Stimulated activated CD4-positive, alpha-beta T cell treated with anti-CD3 and anti-CD28 coated beads, Interleukin-1b, Interleukin-23, amount 100 ng/mL, for 1 hour (primary cell): ENCODE measurements at places on chromosomes 3 and 15.
A peak's percentile ranks its signal among the peaks of the same experiment; 100 is the strongest.

DNA sequence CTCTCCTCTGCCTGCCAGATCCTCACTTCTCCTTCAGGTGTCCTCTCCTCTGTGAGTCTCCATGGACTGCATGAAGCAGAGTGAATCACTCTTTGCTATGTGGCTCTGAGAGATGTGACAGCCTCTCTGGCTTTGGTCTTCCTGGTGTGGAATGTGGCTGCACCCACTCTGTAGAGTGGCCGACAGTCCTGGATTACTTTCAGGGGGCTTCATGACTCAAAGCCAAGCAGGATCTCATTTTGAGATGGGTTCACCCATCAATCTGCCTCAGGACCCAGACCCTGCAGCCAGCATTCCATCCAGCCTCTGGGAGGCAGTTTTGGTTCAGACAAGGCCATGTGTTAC, 221.9 kb upstream of the LYSMD4 start:
- no peak for DNase-seq

- peak; percentile 7 for DNase-seq
Observed at GRCh38 chr3:112357930-112358780, 25.2 kb downstream of the CD200 start.

DNA sequence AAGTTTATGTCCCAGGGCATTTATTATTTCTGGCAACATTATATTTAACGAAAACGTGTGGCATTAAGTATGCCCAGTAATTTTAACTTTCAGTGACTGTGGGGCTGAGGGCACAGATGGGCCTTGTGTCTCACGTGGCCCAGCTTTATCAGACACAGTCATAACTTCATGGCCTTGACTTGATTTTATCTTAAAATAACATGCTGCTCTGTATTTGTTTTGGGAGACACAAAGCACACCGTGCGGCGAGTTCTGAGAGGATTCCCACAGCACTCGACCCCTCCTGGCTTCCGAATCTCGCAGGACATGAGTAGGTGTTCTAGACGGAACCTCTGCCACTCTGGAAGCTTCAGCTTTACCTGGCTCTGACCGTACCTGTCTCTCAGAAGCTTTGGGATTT, 180.8 kb downstream of the ADAMTS17 start:
- no peak for DNase-seq

GRCh38 chr3:170179432-170179831, 2.1 kb downstream of the PHC3 start:
- DNase-seq = no peak

GRCh38 chr15:78083687-78084448, 6.4 kb upstream of the TBC1D2B start:
- no peak for DNase-seq

DNA sequence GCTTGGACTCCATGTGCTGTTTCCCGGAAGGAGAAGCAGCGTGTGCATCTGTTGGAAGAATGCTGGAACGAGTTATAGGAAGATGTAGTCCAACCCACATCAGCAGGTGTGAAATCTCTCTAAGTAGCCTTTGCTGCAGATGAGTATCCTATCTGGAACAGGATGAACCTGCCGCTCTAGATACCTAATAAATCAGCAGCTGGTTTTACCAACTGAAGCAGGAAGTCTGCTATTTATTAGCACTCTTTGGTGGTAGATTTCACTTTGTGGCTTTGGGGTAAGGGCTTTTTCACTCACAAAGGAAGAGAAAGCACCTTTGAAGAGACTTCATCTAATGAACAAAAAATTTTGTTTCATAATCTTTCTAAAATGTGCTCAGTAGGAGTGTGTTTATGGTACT, 66.4 kb downstream of the DCUN1D1 start:
- no peak for DNase-seq

GRCh38 chr3:170162052-170162451, 19.5 kb downstream of the PHC3 start:
- no peak for DNase-seq

DNA sequence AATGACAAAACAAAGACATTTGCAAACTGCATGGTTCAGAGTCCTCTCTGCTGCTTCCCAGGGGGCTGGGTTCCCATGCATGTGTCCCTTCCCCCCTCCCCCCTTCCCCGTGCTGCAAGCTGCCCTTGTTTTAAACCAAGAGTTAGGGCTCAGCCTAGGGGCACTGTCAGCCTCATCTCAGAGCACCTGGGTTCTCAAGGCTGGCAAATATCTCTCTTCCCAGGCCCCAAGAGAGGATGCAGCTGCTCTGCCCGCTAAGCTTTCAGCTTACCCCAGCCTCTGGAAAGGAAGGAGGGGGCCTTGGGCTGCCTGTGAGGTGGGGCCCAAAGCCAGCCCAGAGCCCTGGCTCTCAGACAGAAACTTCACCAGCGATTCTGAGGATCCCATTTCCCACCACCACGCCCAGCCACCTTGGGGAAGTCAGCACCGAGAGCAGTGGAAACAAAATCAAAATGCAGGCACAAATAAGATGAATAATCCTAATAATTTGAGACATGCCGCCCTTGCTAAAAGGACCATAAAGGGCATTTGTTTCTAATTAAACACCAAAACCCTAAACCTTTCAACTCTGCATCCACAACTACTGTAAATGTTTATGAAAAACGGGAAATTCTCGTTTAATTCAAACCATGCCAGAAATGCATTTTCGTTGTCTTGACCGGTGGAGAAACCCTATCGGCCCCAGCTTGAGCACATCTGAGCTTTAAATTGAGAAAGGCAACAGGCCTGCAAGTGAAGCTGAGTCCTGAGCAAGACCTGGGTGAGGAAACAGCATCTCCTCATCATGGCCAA, 67.7 kb upstream of the WNT5A start:
- DNase-seq = no peak

DNA sequence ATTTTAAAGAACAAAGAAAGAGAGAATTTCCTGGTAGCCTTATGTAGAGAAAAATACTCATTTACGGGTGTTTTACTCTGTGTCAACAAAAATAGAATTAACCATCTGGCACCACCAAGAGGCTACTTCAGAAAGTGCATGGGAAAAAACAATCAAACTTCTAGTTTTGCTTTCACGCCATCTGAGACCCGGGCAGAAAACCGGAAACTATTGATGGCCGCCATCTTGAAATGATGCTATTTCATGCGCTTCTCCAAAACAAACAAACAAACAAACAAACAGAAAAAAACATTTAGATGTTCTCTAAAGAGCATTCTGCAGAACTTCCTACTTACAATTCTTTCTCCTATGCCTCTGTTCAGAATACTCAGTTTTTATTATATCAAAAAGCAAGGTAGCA, 49.4 kb upstream of the SYNPR start:
- DNase-seq = no peak

GRCh38 chr3:195540027-195540426, 3.1 kb downstream of the PPP1R2 start:
- no peak for DNase-seq

DNA sequence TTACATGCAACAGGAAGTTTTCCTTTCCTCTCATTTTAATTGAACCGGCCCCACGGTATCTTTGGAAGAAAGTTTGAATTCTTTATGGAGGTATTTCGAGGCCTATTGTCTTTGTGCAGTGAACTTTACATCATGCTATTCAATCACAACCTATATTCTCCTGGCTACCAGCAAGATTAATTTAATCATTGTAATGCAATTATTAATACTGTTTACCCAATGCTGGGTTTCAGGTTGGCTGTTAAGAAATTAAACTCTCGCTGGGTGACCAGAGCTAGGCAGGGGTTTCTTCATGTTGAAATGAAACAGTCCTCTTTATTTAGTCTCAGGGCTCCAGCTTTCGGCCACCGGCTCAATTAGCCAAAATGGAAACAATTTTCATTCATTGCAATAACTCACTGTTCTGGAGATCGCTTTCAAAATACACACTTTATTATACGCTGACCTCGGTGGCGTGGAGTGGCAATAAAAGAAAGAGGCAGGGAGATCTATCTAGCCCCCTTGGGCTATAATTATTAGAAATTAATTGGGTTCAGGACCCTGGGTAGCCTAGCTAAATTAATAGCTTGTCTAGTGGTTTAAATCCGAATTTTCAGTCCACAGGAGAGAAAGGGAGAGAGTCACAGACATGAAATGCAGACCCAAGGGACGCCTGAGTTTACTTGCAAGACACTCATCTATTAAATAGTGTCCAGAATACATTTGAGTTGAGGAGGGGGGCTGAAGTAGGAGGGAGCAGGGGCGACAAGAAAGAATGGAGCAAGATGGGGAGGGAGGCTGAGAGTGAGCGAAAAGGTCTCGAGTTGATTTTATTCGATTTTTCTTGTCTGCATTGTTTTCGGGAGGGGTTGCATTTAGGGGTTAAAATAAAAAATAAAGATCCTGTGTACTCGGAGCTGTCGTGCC, 3.9 kb upstream of the MECOM start:
- DNase-seq = no peak

DNA sequence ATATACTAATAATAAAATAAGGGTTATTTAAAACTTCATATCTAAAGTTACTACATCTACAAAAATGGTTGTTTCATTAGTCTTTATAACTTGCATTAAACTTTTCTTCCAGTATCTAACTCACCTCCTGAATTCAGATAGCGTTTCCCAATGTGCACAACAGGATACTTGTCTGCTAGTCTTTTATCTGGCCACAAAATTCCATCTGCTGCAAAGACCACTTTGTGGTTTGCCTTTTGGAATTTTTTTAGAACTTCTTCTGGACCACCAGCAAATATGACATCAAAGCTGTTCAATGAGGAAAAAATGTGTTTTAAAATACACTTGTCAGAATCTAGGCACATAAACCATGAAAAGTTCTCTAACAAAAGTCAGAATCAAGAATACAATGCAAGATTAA, 50.8 kb downstream of the PLOD2 start:
- DNase-seq = no peak

DNA sequence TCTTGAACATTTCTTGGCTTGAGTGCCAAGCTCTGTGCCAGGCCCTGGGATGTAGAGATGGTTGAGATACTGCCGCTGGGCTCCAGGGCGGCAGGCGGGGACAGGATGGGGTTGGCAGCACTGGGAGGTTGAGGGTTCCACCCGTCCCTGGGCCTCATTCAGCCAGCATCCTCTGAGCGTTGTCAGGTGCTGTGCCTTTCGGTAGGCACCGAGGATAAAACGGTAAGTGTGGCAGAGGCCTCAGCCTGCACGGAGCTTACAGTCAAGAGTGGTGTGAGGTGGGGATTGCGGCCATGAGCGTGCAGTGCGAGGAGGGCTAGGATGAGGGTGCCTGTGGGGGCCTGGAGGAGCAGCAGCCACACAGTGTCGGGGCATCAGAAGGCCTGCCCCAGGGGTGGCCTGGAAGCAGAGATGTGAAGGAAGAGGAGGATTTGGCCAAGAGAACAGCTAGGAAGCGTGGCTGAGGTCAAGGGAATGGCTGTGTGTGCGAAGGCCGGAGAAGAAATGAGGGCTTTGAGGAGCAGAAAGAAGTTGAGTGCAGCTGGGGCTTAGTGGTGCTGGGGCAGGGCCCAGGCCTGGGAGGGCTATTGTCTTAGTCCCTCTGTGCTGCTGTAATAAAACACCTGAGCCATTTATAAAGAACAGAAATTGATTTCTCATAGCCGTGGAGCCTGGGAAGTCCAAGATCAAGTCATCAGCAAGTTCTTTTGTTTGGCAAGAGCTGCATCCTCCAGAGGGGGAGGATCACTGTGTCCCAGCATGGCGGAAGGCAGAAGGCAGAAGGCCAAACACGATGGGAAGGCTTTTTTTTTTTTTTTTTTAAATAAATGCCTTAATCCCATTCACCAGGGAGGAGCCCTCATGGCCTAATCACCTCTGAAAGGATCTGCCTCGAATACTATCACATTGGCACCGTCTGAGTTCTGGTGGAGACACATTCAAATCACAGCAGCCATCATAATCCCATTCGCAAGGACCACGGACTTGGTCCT, 22.7 kb downstream of the CORO2B start:
- DNase-seq = no peak

DNA sequence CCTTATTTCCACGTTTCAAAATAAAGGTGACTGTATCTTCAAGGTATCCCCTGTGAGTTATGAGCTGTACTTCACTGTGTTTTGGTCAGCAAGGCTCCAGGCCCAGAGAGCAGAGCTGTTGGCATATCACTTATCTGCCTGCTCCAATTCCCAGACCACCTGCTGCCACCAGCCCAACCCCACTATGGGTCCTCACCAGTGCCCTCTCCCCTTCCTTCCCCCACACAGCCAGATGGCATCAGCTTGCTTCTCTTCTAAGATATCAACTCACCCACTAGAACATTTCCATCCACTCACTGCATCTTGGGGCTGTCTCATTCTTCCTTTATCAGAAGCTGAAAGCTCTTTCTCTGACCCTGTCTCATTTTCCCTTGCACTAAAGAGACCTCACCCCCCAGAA, 136.9 kb upstream of the EIF1B start:
- no peak for DNase-seq

- DNase-seq = no peak
Observed at GRCh38 chr15:49810720-49811119, 189.9 kb downstream of the DTWD1 start.

- DNase-seq = no peak
Observed at GRCh38 chr15:78369161-78369560, 29.0 kb downstream of the CRABP1 start.

GRCh38 chr15:78200276-78200930, 34.0 kb downstream of the ACSBG1 start:
- DNase-seq = no peak

- no peak for DNase-seq
Observed at GRCh38 chr15:58010983-58011382, 54.5 kb downstream of the ALDH1A2 start.

- DNase-seq = no peak
Observed at GRCh38 chr3:105223815-105224214, 142.9 kb upstream of the ALCAM start.

DNA sequence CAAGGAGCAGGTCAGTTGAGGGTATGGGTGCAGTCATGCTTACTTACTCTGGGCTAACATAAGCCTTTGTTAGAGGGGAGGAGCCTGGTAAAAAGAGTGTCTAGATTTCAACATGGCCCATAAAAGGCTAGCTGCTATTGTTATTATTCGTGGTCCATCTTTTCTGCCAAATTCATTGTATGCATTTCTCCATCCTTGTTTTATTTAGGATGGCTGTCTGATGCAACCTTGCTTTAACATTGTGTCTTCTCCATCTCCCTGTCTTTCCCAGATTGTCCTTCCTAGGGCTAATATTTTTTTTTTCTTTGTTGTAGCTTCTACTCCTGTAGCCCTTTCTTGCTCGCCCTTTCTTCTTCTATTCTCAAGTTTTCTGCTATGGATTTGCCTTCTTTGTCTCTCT, 12.6 kb downstream of the RBMS3 start:
- DNase-seq = no peak

GRCh38 chr3:193347521-193348501, 30.7 kb downstream of the ATP13A5 start:
- DNase-seq = no peak

DNA sequence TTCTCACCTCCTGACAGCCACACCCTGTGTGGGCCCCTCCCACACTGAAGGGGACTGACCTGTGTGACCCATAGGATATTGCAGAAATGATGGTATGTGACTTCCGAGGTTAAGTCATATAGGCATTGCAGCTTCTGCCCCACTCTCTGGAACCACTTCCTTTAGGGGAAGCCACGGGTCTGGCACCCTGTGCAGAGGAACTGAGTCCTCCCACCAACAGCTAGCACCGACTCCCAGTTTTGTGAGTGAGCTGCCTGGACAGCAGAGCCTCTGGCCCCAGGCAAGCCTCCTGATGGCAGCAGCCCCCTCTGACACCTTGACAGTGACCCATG, 24.6 kb upstream of the SLC6A6 start:
- no peak for DNase-seq

- no peak for DNase-seq
Observed at GRCh38 chr3:54772746-54773145, 155.1 kb downstream of the LRTM1 start.

- no peak for DNase-seq
Observed at GRCh38 chr15:92523176-92523575, 129.5 kb downstream of the ST8SIA2 start.
